RPMI7951 (cell line): ENCODE measurements at places on chromosomes 11 and 22. TPM values are rescaled to one million over a fixed set of nuclear protein-coding genes. Genes with fewer than 3 reads are reported as not detected.

GRCh38 chr22:47135338-47135737 lies 372.9 kb downstream of the TBC1D22A start:
- no peak for DNase-seq

- no peak for DNase-seq
Measured at GRCh38 chr11:45048870-45049691, 97.4 kb upstream of the PRDM11 start.

DNA sequence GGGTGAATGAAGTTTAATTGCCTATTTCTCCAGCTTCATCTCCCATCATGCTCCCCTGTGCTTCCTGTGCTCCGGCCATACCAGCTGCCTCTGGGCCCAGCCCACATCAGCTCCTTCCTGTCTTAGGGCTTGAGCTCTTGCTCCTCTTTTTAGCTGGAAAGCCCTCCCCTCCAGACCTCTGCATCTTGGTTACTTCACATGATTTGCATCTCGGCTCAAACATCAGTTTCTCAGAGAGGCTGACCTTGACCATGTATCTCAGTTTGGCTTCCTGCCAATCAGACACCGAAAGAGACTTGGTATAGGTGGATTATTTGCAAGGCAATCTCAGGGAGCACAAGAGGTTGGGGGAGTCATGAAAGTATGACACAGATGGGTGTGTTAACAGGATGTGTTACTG lies 73.2 kb upstream of the TIMP3 start:
- DNase-seq = no peak

DNA sequence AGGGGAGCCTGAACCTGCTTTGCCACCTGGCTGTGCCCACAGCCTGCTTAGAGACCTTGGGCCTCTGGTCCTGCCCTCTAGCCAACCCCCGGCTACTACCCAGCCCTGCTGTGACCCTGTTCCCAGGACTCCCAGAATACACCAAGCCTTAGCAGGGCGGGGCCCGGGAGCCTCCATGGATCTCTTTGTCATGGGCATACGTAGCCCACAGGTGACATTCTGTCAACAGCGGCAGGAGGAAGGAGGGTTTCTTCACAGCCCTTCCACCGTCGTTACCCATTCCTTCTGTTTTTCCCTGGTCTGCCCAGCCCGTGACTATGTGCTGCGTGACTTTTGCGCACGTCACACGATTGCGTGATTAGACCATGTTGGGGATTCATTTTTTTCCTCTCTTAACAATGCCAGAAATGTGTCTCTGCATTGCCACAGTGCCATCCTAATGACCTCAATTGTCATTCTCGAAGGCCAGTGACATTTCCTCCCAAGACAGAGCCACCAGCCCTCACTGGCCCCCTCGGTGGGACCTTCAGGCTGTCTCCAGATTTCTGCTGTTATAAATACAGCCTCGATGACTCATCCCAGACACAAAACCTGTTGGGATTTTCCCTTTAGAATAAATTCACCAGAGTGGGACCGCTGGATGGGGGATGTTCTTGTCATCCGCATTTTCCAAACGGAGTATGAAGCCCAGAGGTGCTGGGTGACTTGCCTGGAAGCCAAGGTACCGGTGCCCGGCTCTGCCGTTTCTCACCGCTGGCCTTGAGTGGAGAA lies 9.0 kb downstream of the SYT12 start:
- peak; percentile 90 for DNase-seq

- DNase-seq = no peak
Measured at GRCh38 chr11:59201353-59201752, 11.4 kb downstream of the MPEG1 start.

DNA sequence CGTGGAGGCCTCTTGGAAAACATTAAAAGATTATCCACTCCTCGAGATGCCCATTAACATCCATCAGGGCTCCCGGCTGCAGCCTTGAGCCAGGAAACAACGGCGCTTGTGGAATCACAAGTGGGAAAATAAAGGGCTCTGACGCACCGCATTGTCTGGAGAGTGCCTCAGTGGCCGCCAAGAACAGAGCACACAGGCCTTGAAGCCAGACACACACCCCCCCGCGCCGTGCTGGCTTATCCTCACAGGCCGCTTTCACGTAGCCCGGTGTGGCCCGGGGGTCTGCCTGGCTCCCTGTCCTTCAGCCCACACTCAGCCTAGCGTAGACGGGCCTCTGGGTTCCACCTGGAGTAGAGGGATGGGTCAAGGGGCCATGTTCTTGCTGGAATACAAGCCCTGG lies 1020.5 kb downstream of the BRD1 start:
- no peak for DNase-seq

DNA sequence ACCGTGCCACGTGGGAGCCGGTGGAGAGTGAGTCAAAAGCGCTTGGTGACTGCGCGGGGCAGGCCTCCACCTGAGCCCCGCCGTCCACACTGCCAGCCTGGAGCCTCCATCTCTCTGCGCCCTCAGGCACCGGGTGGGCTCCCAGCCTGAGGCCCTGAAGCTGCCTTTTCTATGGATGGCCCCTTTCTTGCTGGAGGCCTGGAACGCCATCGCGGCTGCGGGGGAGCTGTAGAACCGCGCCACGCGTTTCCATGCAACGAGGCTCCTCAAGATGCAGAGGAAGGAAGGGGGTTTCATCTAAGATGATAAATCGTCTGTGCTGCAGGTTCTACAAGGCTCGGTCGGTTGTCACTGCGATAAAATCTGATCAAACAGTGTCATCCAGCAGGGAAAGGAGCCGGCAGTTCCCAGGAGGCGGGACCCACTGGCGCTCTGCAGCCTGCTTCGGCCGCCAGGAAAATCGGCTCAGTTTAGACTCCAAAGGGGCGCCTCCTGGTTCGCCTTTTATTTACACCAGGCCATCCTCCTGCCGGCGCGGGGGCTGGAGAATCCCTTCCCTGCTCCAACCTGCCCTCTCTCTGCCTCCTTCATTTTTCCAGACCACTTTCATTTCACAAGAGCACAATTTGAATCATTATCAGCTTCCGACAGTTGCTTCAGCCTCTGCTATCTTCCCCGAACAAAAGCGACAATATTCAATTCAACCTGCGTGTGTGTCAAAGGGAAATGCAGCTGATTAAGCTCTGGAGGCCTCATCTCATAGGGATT lies 624.4 kb downstream of the BRD1 start:
- no peak for DNase-seq

- peak; percentile 48 for DNase-seq
Measured at GRCh38 chr11:9118277-9118676, 26.9 kb upstream of the SCUBE2 start.

GRCh38 chr11:119188887-119189286 lies 3.6 kb downstream of the NHERF4 start:
- no peak for DNase-seq

DNA sequence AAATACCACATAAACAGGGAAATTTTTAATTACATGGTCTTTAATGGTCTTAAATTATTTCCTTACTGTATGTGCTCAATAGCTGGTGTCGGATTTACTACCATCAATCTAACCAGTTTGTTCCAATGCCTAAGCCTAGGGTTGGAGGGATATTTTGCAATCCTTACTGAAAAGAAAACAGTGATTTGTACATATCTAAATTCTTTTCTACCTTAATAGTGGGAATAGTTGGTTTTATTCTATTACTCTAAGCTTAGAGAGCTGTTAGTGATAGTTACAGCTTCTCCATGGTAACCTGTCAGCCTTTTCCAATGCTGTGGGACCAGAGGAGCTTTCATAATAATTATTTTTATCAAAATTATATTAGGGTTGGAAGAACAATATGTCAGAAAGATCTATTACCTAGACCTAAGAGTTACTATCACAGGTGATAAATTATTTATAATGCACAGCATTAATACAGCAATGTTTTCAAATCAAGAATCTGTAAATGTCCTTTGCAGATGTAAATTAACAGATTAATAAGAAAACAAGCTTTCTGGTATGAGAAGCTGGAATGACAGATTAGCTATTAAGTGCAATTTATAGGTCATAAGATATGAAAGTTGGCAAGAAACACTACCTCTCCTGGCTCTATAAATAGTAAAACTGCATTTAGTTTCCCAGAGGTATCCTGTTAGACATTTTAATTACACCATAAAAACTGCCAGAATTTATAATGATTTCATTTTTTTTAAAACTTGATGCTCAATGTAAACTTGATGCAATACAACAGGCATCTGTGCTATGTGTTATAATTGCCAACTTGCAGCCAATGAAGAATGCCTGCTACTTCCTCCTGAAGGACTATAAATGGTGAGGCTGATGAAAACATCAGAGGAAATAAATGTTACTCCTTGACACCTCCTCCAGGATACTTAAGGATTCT lies 262.0 kb upstream of the PITPNB start:
- no peak for DNase-seq

DNA sequence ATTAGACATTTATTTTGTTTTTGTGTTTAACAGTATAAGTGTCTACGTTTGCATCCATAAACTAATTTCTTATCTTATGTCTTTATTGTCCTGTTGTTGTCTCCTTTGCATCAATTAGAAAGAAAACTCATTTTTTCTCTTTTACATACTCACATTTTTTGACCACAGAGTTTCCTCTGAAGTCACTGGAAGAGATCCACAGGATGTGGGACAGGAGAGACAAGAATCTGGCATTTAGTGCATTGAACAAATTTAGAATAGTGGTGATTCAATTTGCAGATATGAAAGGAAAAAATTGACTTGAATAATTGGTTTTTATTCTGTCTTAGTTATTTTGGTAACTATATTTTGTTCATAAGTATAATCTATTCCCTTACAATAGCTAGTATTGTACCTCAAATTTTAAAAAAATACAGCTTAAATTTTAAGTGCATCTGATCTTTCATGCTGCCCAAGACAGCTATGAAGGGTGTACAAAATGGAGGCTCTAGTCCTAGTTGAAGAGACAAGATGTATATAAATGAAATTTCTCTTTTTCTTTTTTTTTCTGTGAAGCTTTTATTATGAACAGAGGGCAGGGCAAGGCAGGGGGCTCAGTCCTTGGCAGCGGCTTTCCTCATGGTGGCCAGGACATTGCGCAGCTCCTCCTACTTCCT lies 24.4 kb downstream of the HORMAD2 start:
- peak; percentile 48 for DNase-seq

- no peak for DNase-seq
Measured at GRCh38 chr11:44978274-44978960, 27.7 kb upstream of the TP53I11 start.

DNA sequence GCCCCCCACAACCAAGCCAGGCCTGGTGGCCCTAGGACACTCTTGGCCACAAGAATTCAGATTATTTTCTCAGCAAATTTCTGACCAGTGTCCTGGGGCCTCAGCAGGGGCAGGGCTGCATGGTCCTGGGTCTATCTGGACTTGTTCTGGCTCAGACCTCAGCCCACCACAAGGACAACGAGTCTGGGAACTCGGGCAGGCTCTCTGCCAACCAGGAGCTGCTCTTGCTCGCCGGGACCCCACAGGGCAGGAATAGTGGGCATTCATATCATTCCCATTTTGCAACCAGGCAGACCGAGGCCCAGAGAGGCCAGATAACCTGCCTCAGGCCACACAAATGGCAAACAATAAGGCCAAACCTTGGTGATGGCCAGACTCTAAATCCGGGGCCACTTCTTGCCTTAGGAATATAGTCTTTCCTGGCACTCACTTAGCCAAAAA lies 75.4 kb upstream of the WNT7B start:
- DNase-seq = peak; percentile 39

DNA sequence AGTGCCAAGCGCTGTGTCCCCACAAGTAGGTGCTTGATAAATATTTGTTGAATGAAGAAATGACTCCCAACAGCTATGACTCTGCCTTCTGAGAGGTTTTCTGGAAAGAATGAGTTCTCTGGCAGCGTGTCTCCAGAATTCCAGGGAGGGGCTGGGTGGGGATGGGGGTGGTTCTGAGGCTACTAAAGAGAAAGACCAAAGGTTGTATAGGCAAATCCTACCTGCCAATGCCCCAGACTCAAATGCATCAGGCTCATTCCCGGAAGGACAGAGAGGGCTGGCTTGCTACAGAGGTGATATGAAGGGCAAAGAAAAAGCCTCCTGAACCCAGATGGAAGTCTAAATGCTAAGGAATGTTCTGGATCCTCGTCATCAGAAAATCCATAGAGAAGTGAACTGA lies 1.9 kb downstream of the DUSP18 start:
- no peak for DNase-seq

GRCh38 chr11:116935514-116935913 lies 98.1 kb upstream of the APOA1 start:
- no peak for DNase-seq

DNA sequence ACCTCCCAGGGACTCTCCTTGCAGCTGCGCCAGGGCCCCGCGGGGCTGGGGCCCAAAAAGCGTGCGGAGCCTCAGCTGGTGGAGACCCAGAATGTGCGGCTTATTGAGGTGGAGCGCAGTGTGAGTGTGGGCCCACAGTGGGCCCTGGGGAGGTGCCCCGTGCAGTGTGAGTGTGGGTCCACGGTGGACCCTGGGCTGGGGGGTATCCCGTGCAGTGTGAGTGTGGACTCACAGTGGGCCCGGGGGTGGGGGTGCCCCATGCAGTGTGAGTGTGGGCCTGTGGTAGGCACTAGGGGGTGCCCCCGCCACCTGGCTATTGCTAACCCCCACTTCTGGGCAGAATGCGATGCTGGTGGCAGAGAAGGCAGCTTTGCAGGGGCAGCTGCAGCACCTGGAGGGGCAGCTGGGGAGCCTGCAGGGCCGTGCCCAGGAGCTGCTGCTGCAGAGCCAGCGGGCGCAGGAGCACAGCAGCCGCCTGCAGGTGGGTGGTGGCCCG lies 7.8 kb upstream of the RPS6KA4 start:
- no peak for DNase-seq

DNA sequence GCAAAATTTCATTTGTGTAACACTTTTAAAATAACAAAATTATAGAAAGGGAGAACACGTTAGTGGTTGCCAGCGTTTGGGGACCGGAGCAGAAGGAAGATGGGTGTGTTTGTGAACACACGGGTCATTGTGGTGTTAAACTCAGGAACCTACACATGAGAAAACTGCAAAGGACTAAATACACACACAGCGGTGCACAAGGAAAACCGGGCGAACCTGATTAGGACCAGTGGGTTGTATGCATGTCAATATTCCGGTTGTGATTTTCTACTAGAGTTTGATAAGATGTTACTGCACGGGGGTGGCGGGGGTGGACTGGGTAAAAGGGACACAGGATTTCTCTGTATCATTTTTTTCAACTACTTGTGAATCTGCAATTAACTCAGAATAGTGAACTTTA lies 351.2 kb downstream of the OPCML start:
- no peak for DNase-seq

DNA sequence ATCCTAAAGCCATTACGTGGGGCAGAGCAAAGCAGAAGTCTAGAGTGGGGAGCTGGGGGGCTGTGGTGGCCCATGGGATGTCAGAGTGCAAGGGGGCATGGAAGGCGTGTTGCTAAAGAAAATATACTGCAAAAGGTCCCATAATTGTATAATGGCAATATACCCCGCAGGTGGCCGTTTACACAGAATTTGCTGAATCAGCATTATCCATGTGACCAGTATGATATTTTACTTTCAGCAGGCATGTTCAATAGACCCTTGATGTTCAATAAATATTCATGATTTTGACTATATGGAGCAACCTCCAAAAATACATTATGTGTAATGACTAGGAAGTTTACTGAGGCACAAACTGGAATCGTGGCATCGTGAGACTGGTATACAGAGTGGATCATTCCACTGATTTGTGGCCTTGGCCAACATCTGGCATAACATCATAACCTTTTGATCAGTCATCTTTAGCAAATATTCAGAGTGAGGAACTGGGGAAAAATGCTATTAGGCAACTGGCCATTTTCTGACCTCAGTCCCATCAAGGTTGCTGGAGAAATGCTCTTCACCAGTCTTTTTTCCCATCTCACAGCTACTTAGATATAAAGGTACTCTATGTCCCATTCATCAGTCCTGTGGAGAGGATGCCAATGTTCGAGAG lies 29.3 kb upstream of the PPP2R1B start:
- DNase-seq = no peak

- no peak for DNase-seq
Measured at GRCh38 chr11:112310419-112310818, 49.8 kb upstream of the PLET1 start.

IRAG1 gene
- 15.4 and 23.8 TPM in 2 replicates for total RNA-seq

SPDYC gene
- not detected in 2 replicates for total RNA-seq

DRD4 gene
- total RNA-seq = not detected in 2 replicates

GVQW3 gene
- 2.5 and 3.6 TPM in 2 replicates for total RNA-seq

GNG3 gene
- total RNA-seq = not detected in 2 replicates
